ENCODE measurements at places on chromosomes 16 and 17.
A peak's percentile ranks its signal among the peaks of the same experiment; 100 is the strongest.

GRCh38 chr17:68101987-68102314 lies 66.4 kb downstream of the KPNA2 start:
- no peak for DNase-seq

DNA sequence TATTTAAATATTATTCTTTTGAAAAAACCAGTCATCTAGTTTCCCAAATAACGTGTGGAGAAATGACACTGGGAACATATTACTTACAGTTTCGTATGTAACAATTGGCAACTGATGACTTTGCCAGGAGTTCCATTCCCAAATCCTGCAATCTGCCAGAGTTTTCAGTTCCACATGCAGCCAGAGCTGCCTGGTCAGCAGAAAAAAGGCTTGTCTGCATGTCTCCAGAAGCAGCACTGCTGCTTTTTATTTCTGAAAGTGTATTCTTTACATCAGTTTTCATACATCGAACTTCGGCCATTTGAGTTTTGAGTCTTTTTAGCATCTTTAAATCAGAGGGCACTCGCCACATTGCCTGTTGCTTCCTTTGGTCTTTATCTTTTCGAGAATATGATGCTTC lies 78.4 kb downstream of the TRIM37 start:
- no peak for DNase-seq

DNA sequence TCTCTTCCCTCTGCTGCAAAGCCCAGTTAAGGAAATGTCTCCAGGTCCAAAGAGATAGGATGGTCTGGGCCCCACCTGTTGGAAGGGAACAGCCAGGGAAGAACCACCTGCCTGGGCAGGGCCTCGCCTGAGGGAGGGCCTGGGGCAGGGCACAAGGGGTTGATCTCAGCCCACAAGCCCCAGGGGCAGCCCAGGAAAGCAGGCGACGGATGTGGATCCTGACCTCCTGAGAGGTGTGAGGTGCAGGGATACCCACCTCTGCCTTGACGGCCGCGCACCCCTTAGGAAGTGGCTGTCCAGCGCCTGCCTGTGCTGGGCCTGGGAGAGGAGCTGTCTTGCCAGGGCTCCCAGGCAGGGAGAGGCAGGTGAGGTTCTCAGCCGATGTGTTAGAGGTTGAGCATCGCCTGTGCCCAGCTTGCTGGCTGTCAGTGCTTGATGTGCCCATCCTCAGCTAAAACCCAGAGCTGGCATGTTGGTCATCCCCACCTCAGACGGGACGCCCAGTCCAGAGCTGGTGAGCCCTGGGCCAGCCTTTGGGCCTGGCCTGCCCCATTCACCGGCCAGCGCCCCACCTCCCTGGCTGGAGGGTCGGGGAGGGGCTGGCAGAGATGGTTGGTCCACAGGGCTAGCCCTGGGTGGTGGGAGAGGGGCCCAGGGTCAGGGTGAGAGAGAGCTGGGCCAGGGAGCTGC lies 434 bp downstream of the CEMP1 start:
- DNase-seq: no peak

- DNase-seq: no peak
Measured at GRCh38 chr17:50909765-50910605, 43.8 kb upstream of the TOB1 start.

- DNase-seq: no peak
Measured at GRCh38 chr17:41308918-41309359, at the start of gene KRTAP16-1. Gene KRTAP16-1 (minus strand): TSS chr17:41309309. CDS start chr17:41309253, 56 bp downstream.

GRCh38 chr17:9098242-9098825 lies 77.0 kb downstream of the NTN1 start:
- no peak for DNase-seq

DNA sequence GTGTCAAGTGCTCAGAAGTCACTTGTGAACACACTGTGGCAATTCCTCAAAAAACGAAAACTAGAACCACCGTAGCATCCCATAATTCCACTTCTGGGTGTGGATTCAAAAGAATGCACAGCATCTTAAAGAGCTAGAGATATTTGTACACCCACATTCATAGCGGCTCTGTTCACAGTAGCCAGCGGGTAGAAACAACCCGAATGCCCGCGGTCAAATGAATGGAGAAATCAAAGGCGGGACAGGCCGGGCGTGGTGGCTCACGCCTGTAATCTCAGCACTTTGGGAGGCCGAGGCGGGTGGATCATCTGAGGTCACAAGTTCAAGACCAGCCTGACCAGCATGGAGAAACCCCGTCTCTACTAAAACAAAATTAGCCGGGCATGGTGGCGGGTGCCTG lies 337.5 kb downstream of the SEC14L1 start:
- DNase-seq: no peak

DNA sequence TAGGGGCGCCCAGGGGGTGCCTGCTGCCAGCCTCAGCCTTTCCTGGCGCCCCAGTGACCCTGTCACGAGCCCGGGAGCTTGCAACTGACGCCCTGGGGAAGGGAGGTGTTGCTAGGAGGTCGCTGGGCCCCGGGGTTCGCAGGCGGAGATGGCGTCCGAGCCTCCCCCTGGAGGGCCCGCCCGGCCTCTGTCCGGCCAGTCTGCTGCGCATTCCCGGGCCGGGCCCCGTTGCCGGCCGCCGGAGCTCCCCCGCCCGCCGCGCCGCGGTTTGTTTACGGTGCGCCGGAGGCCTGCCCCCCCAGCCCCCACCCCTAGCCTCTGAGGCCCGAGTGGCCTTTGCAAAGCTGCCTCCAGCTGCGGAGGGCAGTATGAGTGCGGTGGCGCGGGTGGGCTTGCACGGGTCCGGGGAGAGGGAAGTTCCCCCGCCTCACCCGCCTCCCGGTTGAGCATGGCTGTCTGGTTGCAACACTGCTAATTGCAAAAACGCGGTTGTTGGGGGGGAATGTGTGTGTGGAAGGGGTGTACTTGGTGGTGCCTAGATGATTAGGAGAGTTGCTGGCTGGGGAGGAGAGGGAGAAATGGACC lies 514 bp downstream of the THRA start:
- DNase-seq: no peak

DNA sequence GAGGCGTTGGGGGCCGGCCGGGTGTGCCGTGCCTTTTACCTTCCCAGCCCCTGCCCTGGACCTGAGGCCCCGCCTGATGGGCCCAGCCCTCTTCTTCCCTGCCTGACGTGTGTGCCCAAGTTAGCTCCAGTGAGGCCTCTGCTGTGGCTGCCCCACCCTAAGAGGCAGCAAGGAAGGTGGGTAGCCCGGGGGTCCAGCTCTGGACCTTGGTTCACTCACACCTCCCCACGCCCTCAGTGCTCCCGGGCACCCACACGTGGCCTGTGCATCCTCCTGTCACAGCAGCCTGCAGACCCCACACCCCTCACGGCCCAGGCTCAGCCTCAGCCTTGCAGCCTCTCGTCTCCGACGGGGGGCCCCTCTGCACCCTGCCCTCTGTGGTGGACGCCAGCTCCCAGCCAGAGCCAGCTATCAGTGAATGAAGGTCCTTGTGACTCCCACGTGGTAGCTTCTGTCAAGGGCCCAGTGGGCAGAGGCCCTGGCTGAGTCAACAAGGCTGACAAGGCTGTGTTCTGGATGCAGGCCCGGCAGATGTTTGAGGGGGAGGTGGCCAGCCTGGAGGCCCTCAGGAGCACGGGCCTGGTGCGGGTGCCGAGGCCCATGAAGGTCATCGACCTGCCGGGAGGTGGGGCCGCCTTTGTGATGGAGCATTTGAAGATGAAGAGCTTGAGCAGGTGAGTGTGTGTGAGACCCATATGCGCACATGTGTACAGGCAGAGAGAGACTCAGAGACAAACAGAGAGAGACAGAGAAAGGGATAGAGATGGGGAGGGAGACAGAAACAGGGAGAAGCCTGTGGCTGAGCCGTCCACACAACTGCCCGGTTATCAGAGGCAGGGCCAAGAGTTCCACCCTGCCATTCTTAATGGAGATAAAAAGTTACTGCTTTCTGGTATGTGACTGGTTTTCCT lies 2.8 kb downstream of the FN3K start:
- no peak for DNase-seq

GRCh38 chr17:20128036-20128667 lies 119.0 kb downstream of the SPECC1 start:
- peak; percentile 17 for DNase-seq

DNA sequence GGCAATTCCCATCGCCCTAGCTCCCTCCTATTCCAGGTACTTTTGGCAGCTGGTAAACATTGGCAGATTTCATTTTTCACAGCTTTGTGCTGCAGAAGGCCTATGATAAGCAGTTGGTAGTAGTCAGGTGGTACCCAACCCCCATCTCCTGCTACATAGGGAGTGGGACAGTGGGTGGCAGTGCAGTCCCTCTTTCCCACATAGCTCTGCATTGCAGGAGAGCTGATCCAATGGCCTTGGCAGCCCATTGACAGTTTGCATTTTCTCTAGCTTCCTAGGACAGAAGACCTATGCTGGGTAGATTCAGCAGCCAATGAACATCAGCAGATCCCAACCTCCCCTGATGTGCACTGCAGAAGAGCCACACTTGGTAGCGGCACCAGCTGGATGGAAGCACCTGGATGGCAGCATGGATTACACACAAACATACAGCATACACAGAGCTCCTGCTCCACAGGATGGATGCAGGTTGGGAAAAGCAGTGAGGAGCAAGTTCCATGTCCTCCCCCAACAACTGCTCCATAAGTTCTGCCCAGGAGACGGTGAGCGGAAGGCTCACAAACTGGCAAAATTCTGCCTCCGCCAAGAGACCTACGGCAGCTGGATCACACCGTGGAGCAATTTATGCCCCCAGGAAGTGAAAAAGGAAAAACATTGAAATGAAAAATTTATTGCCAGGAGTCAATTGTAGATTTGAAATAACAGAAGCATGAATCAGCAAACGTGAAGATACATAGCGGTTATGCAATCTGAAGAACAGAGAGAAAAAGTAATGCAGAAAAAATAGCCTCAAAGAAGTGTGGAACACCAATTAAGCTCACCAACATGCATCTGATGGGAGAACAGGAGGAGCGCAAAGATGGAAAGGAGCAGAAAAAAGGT lies 95.7 kb downstream of the CACNG1 start:
- no peak for DNase-seq

DNA sequence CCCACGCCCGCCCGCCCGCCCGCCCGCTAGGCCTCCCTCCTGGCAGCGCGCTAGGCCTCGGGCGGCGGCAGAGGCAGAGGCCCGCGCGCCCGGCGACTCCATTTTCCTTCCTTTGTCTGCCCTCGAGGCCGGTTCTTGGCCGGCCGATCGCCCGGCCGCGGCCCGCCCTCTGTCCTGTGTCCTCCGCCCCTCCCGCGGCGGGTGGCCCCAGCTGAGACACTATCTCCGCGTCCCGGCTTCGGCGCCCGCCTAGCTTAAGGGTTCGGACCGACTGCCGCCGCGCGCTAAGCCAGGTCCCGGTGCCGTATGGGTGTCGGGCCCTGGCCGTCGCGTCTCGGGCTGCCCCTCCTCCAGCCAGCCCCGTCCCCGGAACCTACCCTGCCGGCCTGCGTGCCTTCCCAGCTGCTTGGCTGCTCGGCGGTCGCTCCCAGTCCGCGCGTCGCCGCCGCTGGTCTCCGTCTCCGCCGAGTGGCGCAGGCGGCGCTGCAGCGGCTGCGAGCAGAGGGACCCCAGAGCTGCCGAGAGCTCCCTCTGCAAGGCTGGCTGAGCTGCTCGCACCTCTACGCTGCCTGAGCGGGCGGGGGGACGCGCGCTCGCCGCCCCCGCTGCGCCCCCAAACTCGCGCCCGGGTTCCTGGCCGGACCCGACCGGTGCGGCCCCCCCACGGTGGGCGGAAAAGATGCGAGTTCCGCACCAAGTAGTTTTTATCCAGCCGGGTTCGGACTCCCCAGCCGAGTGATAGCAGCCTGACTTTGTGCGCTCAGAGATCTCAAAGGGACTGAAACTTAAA lies 787 bp downstream of the CTCF start:
- DNase-seq: no peak

- DNase-seq: no peak
Measured at GRCh38 chr16:66304151-66304550, 62.3 kb upstream of the CDH5 start.

DNA sequence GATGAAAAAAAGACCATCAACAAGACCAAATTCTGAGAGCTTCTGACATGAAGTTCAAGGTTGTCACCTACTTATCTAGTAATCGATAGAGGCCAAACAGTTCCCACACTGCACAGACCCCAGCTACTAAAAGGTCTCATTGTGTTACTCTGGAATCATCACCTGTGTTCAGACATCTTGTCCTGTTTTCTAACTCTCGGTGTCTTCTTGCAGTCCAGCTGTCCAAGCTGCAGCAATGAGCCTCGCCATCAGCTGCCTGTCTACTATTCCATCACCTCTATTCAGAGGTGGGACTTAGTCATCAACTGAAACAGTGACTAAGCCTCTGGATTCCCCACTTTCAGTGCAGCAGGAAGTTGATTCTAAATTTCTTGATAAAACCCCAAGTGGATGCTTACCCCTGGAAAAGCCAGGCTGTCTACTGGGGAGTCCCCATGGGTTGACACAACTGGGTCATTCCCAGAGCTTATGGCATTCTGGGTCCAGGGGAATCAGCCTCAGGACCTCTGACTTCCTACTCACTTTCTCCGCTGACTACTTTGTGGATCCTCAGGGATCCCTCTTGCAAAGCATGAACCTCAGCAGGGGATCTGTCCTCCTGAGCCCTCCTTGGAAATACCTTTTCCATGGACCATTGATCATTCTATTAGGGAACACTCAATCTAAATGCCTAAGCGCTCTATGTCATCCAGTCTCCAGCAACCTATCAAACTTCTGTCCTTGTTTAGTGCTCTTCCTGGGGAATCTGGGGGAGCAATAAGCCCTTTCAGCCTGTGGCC lies 46.5 kb downstream of the HNF1B start:
- no peak for DNase-seq

DNA sequence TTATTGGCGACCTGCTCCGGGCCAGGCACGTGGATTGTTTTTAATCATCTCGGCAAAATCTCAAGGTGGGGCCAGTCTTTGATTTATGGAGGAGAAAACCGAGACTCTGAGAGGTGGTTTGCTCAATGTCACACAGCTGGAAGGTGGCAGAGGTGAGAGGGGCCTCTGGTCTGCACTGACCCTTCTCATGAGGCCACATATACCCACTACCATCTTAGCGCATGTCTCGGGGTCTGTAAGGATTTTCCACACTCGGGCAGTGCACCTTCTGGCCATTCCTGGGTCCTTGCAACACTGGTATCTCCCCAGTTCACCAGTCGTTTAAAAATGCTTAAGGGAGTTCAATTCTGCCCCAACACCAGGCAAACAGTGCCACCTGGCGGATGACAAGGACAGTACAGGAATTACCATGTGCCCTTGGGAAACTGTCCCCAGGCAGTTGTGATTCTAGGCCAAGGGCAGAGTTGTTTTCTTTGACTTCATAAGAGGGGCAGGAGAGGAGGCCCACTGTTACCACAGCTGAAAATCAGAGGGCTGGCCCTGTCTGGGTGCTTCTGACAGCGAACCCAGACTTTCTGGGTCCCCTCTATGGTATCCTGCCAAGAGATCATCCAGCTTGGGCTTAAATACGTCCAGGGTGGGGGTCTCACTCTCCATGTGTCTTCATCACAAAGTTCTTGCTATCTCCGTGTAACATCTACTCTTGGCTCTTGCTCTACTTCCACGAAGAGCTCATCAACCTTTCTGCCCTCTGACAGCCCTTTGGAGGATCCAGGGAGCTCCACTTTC lies 39.4 kb upstream of the RAI1 start:
- peak; percentile 39 for DNase-seq

GRCh38 chr17:34113089-34113488 lies 142.0 kb upstream of the CCL2 start:
- no peak for DNase-seq

GRCh38 chr17:43342589-43342890 lies 56.3 kb upstream of the ARL4D start:
- no peak for DNase-seq

- no peak for DNase-seq
Measured at GRCh38 chr17:57601143-57601735, 143.9 kb downstream of the CCDC182 start.

GRCh38 chr16:55421226-55421625 lies 57.8 kb upstream of the MMP2 start:
- DNase-seq: no peak
